Retinal pigment epithelial cell (primary cell): ENCODE measurements at places on chromosomes 16 and 17.

- no peak for DNase-seq
Observed at GRCh38 chr17:77428749-77429368, 288.1 kb downstream of the SEC14L1 start.

GRCh38 chr17:39563476-39563875 lies 44.2 kb downstream of the NEUROD2 start:
- no peak for DNase-seq

- peak; percentile 88 for DNase-seq
Observed at GRCh38 chr16:10080051-10080772, 102.0 kb downstream of the GRIN2A start.

- no peak for DNase-seq
Observed at GRCh38 chr17:60161598-60162330, 12.0 kb downstream of the CA4 start.

- no peak for DNase-seq
Observed at GRCh38 chr16:24540602-24541210, 1.3 kb downstream of the RBBP6 start.

DNA sequence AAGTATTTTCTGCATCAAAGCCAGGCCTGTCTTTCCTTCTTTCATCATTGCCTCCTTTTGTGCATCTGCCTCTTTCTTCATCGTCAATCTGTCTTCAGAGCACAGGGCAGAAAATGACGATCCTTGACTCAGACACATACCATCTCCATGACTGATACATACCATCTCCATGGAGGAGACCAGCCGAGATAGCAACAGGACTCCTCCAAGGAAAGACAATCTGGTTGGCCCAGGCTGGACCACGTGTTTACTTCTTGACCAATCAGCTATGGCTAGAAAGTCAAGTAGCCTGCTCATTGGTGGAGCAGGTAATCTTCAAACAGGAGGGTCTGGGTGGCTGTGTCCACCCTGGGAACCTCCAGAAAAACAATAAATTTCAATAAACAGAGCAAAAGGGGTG lies 164.6 kb downstream of the CPPED1 start:
- no peak for DNase-seq

GRCh38 chr16:49799172-49799571 lies 56.7 kb downstream of the ZNF423 start:
- no peak for DNase-seq

- DNase-seq: no peak
Observed at GRCh38 chr17:77843896-77844295, 114.6 kb upstream of the TNRC6C start.

DNA sequence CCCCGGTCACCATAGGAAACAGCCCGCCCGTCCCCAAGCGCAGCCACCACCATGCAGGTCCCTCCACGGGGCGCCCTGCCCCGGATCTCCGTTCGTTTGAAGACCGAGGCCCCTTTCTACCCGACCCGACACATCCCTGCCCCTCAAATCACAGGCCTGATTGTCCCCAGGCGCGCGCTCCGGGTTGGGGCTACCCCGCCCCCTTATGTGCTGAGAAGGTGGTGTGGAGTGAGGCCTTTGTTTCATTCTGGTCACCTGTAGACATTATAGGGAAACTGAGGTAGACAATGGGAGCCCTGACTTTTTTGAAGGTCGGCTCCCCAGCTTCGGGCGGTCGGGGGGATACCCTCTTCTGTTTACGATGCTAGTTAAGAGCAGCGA lies 763 bp upstream of the ACTG1 start:
- DNase-seq: no peak

DNA sequence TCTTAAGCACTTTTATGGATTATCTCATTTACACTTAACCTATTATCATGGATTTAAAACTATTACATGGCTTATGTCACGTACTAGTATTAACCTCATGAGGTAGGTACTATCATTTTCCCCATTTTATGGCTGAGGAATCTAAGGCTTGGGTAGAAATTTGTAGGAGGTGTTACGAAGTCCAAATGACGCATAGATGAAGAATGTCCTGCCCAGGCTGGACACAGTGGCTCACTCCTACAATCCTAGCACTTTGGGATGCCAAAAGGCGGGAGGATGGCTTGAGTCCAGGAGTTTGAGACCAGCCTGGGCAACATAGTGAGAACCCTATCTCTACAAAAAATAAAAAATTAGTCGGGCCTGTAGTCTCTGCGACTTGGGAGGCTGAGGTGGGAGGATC lies 4.8 kb upstream of the C1QL1 start:
- no peak for DNase-seq

GRCh38 chr17:80518392-80518791 lies 26.2 kb upstream of the RPTOR start:
- no peak for DNase-seq

GRCh38 chr16:53456625-53457024 lies 22.4 kb downstream of the RBL2 start:
- DNase-seq: no peak

GRCh38 chr17:57784226-57784895 lies 39.3 kb upstream of the CCDC182 start:
- no peak for DNase-seq

- no peak for DNase-seq
Observed at GRCh38 chr17:45828171-45828570, 16.5 kb upstream of the SPPL2C start.

GRCh38 chr17:21530311-21530710 lies 154.2 kb downstream of the KCNJ12 start:
- no peak for DNase-seq

DNA sequence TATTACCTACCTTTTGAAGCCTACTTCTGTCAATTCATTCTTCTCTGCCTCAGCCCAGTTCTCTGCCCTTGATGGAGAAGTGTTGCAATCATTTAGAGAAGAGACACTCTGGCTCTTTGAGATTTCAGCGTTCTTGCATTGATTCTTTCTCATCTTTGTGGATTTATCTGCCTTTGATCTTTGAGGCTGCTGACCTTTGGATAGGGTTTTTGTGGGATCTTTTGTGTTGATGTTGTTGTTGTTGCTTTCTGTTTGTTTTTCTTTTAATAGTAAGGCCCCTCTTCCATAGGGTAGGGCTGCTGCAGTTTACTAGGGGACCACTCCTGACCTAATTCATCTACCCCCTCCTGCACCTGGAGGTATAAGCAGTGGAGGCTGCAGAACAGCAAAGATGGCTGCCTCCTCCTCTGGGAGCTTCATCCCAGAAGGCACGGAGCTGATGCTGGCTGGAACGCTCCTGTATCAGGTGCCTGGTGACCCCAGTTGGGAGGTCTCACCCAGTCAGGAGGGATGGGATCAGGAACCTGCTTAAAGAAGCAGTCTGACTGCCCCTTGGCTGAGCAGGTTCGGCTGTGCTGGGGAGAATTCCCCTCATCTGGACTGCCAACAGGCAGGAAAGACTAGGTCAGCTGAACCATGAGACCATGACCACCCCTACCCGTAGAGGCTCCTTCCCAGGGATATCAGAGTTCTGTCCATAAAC lies 28.0 kb downstream of the NFATC3 start:
- DNase-seq: no peak

DNA sequence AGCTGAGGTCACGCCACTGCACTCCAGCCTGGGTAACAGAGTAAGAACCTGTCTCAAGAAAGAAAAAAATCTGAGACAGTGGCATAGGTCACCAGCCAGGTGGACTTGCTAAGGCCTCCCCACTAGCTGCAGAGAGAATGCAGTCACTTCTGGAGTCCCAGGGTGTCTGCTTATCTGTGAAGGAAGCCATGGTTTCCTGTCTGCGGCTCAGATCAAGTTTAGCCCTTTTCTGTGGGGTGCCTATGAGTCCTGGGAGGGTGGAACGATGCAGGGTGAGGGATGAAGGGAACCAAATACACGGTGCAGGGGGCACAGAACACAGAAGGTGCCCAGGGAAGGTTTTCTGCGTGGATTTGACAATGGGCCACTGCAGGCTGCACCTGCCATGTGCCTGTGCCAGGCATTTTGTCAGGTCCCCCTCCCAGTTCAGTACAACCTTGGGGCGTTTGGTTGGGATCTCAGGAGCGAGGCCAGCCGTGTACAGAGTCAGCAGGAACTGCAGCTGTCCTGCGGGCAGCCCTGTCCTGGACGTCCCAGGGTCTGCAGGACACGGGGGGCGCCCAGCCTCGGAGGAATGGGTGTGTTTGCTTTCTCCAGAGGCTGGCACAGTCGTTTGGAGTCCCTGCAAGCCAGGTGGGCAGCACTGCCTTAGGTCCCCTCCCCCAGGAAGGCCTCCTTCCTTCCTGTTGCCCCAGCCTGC lies 41.8 kb downstream of the RAB11FIP4 start:
- DNase-seq: no peak

GRCh38 chr16:78179666-78180065 lies 80.2 kb downstream of the WWOX start:
- DNase-seq: no peak

GRCh38 chr17:73616120-73616872 lies 27.9 kb downstream of the SDK2 start:
- no peak for DNase-seq

DNA sequence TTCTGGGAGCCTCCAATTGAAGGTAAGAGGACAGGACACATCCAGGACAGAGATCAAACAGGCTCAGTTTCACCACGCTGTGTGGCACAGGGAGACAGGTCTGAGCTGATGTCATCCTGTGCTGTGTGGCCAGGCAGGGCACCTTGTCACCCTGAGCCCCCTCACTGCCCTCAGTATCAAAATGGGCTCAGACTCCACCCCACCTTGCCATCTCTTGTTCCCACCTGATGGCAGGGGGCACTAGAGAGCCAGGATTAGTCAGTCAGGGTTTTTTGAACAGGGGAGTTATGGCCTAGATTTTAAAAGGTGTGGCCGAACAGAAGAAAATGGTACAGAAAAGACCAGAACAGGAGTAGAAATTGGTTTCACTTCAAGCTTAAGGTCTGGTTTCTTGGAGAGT lies 2.6 kb downstream of the KAT2A start:
- DNase-seq: no peak

GRCh38 chr17:51819341-51820219 lies 338.9 kb downstream of the CA10 start:
- DNase-seq: no peak

DNA sequence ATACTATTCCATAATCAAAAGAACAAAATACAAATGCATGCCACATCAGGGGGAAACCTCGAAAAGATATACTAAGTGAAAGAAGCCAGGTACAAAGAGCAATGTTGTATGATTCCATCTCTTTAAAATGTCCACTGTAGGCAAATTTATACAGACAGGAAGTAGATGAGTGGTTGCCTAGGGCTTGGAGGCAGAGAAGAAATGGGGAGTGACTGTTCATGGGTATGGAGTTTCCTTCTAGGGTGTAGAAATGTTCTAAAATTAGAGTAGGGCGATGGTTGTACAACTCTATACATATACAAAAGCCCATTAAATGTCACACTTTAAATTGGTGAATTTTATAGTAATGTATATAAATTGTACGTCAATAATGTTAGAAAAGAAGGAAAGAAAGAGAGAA lies 128.1 kb downstream of the MAF start:
- DNase-seq: no peak

DNA sequence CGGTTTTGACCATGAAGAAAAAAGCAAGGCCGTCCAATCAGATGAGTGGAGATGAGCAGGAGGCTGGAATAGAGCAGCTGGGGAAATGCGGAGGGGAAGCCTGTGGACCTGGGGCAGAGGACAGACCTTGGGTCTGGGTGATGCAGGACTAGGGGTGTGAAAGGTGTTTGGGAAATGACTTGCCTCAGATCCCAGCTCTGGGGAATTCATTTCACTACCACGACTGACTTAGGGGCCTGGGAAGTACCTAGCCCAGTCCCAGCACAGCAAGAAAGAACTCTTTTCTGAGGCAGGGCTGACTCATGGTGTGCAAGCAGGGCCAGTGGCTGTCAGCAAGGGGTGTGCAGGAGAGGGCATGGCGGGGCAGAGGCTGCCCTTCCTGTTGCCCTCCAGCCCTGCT lies 14.8 kb downstream of the DNAI2 start:
- no peak for DNase-seq

GRCh38 chr16:77995843-77996455 lies 26.4 kb upstream of the CLEC3A start:
- DNase-seq: no peak
